ENCODE measurements at places on chromosomes 7 and 10.

DNA sequence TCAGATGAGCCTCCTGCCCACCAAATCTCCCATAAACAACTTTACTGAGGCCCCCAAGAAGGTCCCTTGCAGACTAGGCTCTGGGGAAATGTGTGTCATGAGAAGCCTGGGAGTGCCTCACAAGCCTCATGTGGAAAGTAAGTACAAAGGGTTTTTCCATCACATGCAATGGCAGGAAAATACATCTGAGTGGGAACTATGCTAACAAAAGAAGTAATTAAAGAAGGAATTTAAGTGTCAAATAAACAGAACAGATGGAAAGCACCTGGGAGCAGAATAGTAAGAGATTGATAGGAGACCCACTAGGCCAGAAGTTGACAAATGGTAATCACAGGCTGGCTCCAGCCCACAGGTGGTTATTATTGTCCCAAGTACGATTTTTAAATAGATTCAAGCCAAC lies 20.5 kb downstream of the GSAP start:
- DNase-seq: peak; percentile 59

DNA sequence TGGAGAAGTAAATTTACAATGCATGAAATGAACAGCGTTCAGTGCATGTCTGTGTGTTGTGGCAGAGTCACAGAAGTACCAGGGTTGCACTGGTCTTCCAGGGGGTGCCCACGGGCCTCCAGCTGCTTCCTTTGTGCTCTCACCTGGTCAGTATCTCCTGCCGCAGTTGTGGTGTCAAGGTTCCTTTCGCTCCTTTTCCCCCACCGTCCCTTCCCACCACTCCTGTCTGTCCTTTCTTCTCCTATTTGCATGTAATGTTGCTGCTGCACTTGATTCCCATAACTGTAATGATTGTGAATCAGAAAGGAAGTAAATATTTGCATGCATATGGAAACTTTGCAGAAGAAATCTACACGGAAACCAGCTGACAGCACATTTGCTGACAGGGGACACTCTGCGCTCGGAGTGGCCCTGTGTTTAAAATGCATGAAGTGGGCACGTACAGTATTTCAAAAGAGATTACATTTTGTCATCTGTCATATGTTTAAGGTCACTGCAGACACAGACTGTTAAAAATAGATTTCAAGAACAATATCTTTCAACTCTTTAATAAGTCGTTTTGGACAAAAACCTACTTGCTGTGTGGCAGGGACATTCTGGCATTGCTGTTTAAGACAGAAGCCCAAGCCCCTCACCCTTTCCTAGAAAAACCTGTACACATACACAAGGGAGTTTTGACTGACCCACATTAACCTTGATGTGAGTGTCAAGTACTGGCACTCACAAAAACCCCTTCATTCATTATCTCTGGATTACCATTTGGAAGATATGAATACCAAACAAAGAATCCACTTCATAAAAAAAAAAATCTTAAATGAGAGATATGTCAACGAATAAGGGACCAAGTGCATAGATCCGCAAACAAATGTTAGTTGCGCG lies 336.7 kb upstream of the KLF6 start:
- DNase-seq: no peak

DNA sequence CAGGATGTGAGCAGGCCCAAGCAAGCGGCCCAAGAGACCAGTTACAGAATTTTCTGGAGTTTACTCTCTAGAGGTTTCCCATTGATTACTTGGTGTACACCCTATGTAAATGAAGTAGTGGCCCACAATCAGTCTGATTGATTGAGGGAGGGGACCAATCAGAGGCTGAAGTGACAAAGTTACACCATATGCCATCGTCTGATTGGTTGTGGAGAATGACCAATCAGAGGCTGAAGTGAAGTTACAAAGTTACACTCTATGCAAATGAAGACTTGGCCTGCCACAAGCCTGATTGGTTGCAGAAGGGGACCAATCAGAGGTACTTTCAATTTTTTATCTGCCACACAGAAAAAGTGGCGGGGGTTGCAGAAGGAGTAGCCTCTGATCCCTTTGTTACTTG lies 83.7 kb downstream of the KIF20B start:
- DNase-seq: no peak

DNA sequence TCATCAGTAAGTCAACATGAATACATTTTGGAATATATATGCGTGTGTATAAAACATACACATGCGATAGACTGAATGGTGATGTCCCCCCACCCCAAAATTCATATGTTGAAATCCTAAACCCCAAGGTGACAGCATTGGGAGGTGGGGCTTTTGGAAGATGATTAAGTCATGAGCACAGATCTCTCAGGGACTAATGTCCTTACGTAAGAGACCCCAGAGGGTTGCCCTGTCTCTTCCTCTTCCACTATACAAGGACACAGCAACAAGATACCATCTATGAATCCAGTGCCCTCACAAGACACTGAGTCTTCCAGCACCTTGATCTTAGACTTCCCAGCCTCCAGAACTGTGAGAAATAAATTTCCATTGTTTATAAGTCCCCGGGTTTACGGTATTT lies 22.5 kb downstream of the DRGX start:
- DNase-seq: no peak

DNA sequence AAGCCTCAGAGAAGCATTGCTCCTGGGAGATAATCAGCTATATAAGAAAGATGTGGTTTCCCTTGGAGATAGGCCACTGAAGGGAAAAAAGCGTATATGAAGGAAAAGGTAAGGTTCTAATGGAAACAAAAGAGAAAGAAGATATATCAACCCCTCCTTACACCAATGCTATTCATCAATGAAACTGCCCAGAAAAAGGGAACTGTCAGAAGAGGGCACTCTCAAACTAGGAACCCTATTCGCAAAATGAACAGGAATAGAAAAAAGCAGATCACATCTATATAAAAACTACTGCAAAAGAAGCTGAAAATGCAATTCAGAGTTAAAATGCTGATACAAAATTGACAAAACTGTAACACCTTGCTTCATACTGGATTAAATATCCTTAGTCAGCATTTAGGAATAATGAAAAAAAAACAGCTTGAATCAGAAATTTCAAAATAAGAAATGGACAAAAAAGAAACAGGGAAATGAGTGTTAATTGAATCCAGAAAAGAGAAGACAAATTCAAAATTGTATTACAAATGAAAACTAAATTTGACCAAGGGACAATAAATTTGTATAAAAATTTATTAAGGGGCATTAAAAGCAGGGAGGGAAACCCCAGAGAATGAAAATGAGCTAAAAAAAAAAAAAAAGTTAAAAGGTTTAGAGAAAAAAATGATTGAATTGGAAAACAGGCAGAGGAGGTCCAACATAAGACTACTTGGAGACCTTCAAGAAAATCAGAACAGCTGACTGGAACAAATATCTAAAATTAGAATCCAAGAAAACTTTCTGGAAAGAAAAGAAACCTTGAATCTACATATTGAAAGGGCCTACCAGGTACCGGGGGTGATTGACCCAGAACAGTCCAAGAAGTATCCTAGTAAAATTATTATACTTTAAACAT lies 17.9 kb downstream of the NHLRC2 start:
- no peak for DNase-seq

DNA sequence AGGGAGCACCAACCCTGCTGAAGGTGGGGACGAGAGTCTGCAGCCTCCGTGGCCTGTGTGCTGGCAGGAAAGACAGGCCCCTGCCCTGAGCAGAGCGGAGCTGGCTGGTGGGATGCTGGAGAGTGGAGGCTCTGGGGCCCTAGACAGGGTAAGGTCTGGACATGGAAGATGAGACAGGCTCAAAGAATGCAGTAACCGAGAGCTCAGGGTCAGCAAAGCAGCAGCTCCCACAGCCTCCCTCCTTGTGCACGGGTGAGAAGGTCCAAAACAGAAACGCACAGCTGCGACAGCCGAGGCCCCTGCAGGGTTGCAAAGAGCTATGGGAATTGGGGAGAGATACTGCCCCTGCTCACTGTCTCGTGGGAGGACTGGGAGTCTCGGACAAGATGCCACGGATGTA lies 80.5 kb downstream of the TNS3 start:
- DNase-seq: no peak

GRCh38 chr7:123635551-123636359 lies 19.9 kb upstream of the LMOD2 start:
- DNase-seq: no peak

GRCh38 chr10:23525406-23525805 lies 86.5 kb downstream of the OTUD1 start:
- DNase-seq: no peak

DNA sequence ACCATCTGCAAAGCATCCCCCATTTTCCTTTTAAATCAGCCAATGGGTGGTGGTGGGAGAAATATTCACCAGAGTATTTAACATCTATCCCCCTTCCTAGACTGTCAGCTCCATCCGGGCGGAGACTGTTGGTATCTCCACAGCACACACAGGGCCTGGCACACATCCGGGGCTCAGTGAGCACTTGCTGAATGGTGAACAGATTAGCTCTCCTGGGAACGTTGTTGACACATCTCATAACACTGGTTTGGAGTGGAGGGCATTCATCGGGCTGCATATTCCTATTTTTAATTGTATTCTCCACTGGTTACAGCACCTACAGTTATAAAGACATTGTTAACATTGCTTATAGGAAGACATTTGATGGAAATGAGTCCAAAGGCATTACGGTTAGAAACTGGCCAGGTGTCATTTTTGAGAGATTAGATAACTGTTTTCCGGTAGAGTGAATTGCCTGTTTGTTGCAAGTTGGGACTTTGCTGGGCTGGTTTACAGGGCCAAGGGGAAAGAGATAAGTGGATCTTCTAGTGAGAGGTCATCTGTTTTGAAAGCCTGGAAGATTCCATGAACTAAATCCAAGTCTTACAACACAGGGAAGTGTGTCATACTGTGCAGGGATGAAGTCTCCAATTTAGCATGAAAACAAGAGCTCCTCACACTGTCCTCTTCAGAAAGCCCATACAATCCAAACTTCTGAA lies 101.8 kb downstream of the EGFR start:
- no peak for DNase-seq
